Left lung (tissue), 14 donors: ENCODE measurements at places on chromosomes 5 and 9. TPM values are rescaled to one million over a fixed set of nuclear protein-coding genes. Genes with fewer than 3 reads are reported as not detected.

- no peak overlapping the region for H3K4me3 ChIP-seq
- H3K27me3 ChIP-seq = no peaks in the 10 kb centered on the region
- peak overlapping the region; percentile 62 for H3K27ac ChIP-seq
Measured at GRCh38 chr5:94793113-94793815, 174.8 kb downstream of the SLF1 start.

GRCh38 chr9:36744678-36745077 is 172.0 kb downstream of the MELK start:
- H3K4me3 ChIP-seq = no peak overlapping the region
- no peak overlapping the region for H3K27ac ChIP-seq
- H3K4me1 ChIP-seq = no peaks in the 10 kb centered on the region
- no peak for DNase-seq
- H3K27me3 ChIP-seq = peaks cover 10% of the 10 kb centered on the region

GRCh38 chr5:57845025-57845424 is 362.4 kb upstream of the ACTBL2 start:
- peaks cover 3% of the 10 kb centered on the region for H3K4me1 ChIP-seq
- H3K4me3 ChIP-seq = no peak overlapping the region
- no peak overlapping the region for H3K27ac ChIP-seq
- no peaks in the 10 kb centered on the region for H3K36me3 ChIP-seq

SEC61B gene
- total RNA-seq = 184 TPM

- no peaks in the 10 kb centered on the region for H3K27me3 ChIP-seq
- no peak for DNase-seq
- no peaks in the 10 kb centered on the region for H3K4me1 ChIP-seq
- H3K36me3 ChIP-seq = no peaks in the 10 kb centered on the region
- no peak overlapping the region for H3K4me3 ChIP-seq
- H3K27ac ChIP-seq = no peak overlapping the region
Measured at GRCh38 chr9:86185872-86186271, 73.6 kb downstream of the C9orf153 start.

GRCh38 chr5:172544371-172545095 is 90.2 kb upstream of the SH3PXD2B start:
- no peaks in the 10 kb centered on the region for H3K27me3 ChIP-seq
- no peaks in the 10 kb centered on the region for H3K4me1 ChIP-seq
- no peaks in the 10 kb centered on the region for H3K36me3 ChIP-seq
